ENCODE measurements at places on chromosomes 16 and 17. TPM values are rescaled to one million over a fixed set of nuclear protein-coding genes. Genes with fewer than 3 reads are reported as not detected.

Gene HAS3
- polyA plus RNA-seq: 1.2 TPM

Gene RND2
- 1.8 TPM for polyA plus RNA-seq

Gene C1QL1
- 14.3 TPM for polyA plus RNA-seq

Gene AKTIP
- polyA plus RNA-seq: 31.3 TPM

Gene DNAH3
- 0.16 TPM for polyA plus RNA-seq

Gene IGSF6
- 7.4 TPM for polyA plus RNA-seq

Gene IRF8
- 35.4 TPM for polyA plus RNA-seq

Gene LGALS9C
- polyA plus RNA-seq: 0.51 TPM

Gene CCL4L2
- polyA plus RNA-seq: 6.9 TPM

Gene CFDP1
- 121 TPM for polyA plus RNA-seq

Gene MT4
- not detected for polyA plus RNA-seq

Gene CHST4
- polyA plus RNA-seq: 0.12 TPM

Gene SGCA
- polyA plus RNA-seq: 1.2 TPM

Gene ENPP7
- polyA plus RNA-seq: 136 TPM

Gene NPIPA1
- 124 TPM for polyA plus RNA-seq

Gene MPP3
- polyA plus RNA-seq: 4.9 TPM

Gene IRX5
- polyA plus RNA-seq: 0.10 TPM

Gene ASGR1
- 5.7 TPM for polyA plus RNA-seq

Gene OTOA
- polyA plus RNA-seq: 0.13 TPM

Gene SLC5A2
- polyA plus RNA-seq: 7.3 TPM

DNA sequence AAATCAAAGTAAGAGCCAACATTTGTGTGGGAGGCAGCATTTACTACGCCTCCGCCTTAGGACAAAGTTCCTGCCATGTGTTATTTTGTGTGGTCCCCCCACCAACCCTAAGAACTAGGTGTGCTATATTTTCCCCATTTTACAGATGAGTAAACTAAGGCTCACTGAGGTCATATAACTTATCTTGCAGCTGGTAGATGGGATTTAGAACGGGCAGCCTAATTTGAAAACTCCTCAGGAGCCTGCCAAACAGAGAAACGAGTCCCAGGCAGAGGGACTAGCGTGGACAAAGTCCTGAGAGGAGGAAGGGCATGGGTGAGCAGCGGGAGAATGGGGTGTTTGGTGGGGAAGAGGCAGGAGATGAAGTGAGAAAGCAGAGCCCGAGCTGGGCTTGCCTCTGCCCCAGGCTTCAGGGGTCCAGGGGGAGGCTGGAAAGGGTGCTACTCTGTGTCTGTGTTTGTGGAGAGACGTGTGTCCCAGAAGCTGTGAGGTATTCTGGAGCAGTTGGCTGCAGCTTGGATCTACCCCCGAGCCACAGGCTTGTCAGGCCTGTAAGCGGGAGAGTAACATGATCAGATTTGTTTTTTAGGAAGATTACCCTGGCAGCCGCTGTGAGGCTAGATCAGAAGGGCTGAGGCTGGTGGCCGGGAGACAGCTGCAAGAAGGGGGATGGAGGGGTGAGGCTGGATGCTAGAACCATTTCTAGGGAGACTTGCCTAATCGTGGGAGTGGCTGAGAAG is 5.0 kb downstream of the MLLT6 start:
- no peak for DNase-seq

GRCh38 chr17:2395258-2396181 is 5.3 kb downstream of the MNT start:
- DNase-seq: peak; percentile 50

GRCh38 chr17:76243826-76244679 is 3.8 kb upstream of the RNF157 start:
- DNase-seq: no peak

DNA sequence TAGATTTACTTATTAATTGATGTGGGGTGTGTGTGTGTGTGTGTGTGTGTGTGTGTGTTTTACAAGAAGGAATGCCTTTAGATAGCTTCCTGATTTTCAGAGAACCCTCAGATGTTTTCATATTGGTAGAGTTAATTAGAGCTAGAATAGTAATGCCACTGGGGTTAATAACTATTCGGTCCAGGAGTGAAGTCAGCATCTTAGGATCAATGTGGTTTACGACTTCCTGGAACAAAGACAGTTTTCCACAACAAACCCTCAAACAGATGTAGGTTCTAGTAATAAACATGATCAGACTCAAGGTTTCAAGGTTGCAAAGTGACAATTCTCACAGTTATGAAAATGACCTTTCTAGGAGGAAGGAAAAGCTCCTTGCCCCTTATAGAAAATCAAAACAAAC is 12.2 kb upstream of the SLC52A1 start:
- DNase-seq: peak; percentile 47

- no peak for DNase-seq
Measured at GRCh38 chr17:55416470-55417052, 5.1 kb downstream of the MMD start.

DNA sequence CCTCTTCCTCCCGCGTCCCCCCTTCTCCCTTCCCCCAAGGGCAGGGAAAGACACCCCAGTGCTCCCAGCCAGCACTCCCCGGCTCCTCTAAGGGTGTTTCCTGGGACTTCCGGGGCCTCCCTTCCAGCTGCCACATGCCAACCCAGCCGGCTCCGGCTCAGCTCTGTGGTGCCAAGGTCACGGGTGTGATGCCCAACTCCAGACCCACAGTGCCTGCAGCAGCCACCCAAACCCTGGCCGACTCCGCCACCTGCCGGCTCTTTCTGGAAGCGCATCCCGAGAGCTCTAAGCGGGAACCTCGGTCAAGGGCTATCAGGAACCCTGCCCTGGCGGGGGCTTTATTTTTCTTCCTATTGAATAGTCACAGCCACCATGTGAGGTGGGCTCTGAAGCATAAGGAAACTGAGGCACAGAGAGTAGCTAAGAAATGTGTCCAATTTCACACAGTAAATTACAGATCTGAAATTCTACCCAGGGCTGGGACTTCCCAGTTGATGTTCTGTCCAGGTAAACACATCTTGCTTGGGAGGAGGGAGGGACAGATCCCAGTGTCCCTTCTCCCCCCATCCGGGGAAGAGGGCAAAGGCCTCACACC is 3.3 kb upstream of the PPP1R1B start:
- DNase-seq: peak; percentile 53

- no peak for DNase-seq
Measured at GRCh38 chr16:56848029-56848936, 16.7 kb upstream of the SLC12A3 start.

DNA sequence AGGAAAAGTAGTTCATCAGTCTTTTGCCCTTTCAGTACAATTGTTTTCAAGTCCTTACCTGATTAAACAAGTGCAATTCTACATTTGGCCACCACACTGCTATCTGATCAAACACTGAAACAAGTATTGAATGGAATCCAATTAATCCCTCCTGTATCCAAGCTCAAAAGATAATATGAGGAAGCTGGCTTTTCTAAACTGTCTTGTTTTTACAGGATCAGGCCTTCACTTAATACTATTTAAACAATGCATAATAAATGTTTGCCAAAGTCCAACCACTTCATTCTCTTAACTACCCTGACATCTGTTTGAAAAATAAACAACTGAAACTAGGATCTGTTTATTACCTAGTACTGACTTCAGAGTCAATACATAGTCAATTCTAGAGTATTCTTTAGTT is 131.6 kb downstream of the MRTFB start:
- peak; percentile 70 for DNase-seq

DNA sequence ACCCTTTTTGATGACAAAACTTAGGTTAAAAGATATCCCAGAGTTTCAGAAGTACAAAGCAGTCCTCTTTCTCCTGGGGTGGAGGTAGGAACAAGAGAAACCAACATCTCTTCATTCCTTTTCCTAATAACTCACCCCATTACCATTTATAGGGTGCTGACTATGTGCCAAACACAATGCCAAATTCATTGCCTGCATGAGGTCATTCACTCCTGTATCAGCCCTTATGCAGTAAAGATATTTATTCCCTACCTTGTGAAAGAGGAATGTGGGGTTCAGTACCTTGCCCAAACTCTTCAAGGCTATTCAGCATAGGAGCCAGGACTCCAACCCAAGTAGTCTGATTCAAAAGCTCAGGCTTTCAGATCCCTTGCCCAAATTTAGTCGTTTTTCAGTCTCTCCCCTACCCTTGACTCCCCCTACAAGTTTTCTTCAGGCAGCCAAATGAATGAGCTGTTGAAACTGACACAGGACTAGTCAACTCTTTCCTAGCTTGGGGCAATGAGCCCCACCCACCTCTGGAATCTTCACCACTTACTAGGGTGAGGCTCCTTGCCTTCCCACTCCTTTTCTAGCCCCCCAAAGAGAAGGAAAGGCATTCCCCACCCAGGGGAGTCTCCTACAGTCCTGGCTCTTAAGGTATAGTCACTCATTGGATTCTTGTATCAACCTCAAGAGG is 5.9 kb downstream of the KRT14 start:
- DNase-seq: no peak

- DNase-seq: no peak
Measured at GRCh38 chr17:78362232-78362631, 2.4 kb upstream of the SOCS3 start.

DNA sequence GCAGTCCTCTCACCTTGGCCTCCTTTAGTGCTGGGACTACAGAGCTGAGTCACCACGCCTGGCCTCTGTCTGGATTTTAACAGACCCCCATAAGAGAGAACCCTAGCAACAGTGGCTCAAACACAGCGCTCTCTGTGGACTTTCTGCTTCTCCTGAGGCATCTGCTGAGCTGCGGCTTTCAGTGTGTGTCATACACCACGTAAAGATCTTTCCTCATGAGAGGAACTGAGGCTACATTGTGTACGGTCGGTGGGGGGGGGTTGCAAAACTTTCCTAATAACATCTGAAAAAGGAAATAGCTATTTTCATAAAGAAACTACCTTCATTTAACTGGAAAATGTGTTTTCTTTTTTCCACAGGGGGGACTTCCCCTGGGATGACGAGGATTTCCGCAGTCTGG is 32.9 kb downstream of the DEF8 start:
- no peak for DNase-seq

GRCh38 chr16:21727344-21727743 is 63.6 kb downstream of the OTOA start:
- no peak for DNase-seq

DNA sequence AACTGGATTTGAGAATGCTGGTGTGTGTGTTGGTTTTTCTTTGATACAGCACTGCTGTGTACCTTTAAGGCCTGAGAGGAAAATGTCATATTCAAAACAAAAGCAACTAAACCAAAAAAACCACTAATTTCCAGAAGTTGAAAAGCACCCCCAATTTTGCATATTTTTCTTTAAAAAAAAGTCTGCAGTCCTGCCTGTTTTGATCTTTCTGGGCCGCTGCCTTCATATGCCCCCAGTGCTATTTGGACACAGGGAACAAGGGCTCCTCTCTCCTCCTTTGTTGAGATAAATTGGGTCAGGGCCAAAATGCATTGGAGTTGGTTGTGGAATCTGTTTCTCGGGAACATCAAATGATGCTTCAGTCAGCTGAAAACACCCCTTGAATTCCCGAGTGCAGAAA is 26.9 kb downstream of the GPT2 start:
- no peak for DNase-seq

DNA sequence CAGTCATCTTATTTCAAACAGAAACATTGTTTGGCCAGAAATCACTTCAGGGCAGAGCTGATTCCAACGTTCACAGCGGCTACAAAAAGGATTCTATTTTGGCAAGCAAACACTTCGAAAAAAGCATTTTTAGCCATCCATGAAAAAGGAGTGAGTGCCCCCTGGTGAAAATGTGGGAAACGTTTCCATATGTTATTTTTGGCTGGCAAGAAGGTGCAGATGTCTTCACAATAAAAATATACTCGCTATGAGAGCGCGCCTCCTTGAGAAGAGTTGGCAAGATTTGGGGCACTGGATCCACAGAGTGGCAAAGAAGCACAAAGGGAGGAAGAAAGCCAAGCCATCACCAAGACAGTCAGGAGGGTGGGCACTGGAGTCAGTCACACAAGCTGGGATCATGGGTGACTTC is 191.1 kb downstream of the CHD9NB start:
- DNase-seq: peak; percentile 9

GRCh38 chr17:82056729-82057621 is 5.3 kb downstream of the GPS1 start:
- no peak for DNase-seq

DNA sequence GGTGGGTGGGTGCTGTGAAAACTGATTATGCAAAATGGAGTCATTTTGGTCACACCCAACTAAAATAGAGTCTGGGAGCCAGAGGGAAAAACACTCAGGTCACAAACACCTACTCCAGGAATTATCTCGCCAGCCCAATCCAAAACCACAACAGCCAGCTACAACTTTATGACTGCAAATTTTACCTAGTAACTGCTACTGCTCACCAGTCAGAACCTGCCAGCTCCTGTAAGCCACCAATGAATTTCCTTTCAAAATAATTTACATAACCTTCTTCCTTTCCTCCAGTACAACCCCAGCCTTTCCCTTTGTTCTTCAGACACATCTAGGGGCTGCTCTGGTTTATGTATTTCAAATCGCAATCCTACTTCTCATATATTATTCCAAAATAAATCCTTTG is 52.6 kb upstream of the DYNLRB2 start:
- DNase-seq: no peak

GRCh38 chr16:57873218-57873617 is 70.9 kb upstream of the KIFC3 start:
- DNase-seq: no peak

- no peak for DNase-seq
Measured at GRCh38 chr17:32116937-32117336, 25.4 kb upstream of the RHOT1 start.

DNA sequence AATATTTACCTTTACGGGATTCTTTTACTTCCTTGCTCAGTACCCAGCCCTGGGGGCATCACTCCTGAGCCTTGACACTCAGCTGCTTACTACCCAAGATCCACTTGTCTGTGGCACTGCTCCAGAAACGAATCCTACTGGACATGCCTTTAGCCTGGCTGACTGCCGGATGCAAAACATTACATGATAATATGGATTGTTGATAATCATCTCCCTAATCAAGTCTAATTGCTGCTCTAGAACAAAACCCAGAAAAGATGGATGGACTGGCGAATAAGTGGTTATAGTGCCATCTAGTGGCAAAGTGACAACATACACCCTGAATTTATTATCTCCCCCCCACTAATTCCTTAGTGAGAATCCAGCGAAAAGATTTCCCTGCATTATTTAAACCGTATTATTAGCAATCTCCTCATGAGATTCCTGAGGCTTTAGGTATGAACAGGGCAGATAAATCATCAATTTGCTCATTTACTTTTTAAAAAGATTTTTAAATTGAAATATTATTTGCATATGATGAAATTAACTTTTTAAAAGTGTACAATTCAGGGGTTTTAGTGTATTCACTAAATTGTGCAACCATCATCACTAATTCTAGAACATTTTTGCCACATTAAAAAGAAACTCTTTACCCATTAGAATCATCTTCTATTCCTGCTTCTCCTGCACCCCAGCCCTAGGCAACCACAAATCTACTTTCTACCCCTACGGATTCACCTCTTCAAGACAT is 61.6 kb downstream of the RGS9 start:
- peak; percentile 47 for DNase-seq

GRCh38 chr16:66245868-66246267 is 120.6 kb upstream of the CDH5 start:
- DNase-seq: no peak

DNA sequence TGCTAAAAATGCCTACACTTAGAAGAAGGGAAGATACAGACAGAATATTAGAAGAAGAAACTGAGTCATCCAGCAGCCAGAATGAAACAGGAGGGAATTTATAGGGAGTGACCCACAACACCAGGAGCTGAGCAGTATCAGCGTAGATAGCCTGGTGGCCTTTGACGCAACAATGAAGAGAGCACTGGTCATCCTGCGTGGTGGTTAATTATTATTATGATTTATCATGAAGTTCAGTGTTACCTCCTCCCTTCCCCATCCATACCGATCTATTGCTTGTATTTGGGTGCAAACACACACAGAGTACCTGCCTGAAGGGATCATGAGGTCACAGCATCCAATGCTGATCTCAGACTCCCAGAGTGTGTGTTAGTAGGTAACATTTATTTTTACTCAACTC is 38.5 kb downstream of the ERCC4 start:
- DNase-seq: peak; percentile 44

GRCh38 chr17:73562896-73563295 is 81.3 kb downstream of the SDK2 start:
- DNase-seq: no peak
